ENCODE measurements at places on chromosomes 6 and 20.

DNA sequence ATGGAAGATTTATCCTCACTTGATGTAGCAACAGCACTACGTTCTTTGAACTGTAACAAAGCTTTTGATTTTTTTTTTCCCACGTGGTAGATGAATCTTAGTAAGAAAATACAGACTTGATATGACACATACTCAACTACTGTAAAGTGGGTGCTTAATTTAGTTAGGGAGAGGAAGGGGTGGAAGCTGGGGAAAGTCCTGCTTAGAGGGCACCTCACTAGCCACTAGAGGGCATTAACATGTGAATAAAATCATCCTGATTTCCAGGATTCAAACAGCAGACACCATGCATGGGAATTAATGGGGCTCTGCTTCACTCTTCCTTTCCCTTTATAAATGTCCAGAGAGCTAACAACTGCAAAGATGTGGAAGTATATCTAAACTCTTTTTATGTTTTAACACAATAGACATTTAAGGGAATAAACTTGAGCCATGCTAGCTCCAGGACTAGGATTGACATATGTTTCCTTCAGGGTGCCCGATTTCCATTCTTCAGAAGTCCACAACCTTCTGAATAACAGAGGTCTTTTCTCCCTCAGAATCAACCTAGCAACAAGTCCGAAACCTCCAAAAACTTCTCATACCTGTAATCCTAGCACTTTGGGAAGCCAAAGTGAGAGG lies 250.1 kb downstream of the ATXN1 start:
- no peak for DNase-seq

DNA sequence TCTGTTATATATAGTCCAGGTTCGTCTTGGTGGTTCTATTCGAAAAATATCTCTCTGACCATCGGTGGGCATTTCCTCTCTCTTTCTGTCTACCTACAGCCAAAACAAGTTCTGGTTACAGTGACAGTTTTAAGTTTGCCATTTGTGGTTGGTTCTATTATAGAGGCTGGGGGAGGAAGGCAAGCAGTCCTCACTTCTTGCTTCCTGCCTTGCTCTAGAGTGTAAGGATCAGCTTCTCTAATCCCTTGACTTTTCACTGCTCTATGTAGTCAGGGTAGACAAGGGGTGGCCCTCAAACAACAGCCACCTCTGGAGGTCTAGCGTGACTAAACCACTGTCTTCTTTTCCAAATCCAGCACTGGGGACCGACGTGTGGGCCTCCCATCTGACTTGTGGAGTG lies 16.1 kb downstream of the E2F3 start:
- DNase-seq, result no peak

DNA sequence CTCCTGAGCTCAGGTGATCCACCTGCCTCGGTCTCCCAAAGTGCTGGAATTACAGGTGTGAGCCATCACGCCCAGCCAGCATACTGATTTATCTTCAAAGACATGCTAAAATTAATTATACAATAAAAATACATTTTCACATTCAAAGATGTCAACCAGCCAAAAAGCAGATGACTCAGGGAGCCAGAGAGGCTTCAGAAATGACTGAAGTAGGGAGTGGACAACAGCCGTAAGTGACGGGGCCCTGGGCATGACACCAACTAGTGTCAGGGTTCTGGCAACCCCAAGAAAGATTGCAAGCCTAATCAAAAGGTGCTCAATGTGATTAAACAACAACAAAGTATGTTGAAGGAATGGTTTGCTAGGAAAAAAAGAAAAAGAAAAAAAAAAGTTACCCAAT lies 28.4 kb downstream of the GPLD1 start:
- DNase-seq, result no peak

GRCh38 chr6:15242503-15242902 lies 3.4 kb upstream of the JARID2 start:
- no peak for DNase-seq

GRCh38 chr6:55705451-55706440 lies 126.8 kb upstream of the HMGCLL1 start:
- no peak for DNase-seq

GRCh38 chr6:162119341-162119740 lies 608.2 kb downstream of the PRKN start:
- no peak for DNase-seq

DNA sequence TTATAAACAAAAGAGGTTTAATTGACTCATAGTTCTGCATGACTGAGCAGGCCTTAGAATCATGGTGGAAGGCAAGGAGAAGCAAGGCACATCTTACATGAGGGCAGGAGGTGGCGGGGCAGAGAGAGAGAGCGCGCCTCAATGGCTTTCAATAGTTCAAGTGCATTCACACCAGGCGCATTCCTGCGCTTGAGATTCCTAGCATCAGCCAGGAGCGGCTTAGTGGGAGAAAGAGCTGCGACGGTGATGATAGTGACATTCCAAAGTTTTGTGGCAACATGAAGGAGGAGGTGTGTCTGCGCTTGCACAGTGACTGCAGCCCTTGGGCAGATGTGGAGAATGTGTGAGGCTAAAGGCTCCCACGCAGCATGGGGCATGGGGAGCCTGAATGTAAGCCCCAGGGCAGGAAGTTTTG lies 25.0 kb upstream of the EMILIN3 start:
- DNase-seq, result no peak

DNA sequence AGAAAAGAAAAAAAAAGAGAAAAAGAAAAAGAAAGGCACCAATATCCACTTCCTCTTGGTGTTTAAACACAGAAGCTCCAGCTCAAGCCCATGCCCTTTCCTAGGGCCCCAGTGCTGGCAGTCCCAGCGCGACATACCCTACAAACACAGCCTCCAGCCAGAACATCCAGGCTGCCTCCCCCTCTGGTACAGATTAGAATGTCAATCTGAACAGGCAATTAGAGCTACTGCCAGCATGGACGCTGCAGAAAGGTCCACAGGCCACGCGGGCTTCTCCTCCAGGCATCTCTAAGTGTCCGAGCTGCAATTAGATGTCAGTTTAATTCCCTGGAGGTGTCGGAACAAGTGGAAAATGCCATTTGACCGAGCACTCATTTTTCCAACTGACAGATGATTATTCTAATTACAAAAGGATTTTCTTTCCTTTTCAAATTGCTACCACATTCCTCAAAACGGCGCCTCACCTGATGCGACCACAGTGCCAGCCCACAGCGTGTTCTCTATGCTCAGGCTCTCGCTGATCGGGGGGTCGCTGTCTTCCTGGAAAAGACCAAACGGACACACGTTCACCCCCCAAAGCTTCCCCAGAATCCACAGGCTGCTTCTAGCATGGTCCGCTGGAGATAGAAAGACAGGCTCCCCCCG lies 79.5 kb downstream of the ATP9A start:
- DNase-seq, result no peak

- DNase-seq, result no peak
These were observed 11.1 kb downstream of the CDH4 start for GRCh38 chr20:61263084-61263695.
